ENCODE measurements at places on chromosomes 4 and X.

- no peak for DNase-seq
Measured at GRCh38 chrX:129493643-129494042, 29.6 kb downstream of the SMARCA1 start.

- no peak for DNase-seq
Measured at GRCh38 chrX:9626379-9626778, 139.3 kb downstream of the GPR143 start.

DNA sequence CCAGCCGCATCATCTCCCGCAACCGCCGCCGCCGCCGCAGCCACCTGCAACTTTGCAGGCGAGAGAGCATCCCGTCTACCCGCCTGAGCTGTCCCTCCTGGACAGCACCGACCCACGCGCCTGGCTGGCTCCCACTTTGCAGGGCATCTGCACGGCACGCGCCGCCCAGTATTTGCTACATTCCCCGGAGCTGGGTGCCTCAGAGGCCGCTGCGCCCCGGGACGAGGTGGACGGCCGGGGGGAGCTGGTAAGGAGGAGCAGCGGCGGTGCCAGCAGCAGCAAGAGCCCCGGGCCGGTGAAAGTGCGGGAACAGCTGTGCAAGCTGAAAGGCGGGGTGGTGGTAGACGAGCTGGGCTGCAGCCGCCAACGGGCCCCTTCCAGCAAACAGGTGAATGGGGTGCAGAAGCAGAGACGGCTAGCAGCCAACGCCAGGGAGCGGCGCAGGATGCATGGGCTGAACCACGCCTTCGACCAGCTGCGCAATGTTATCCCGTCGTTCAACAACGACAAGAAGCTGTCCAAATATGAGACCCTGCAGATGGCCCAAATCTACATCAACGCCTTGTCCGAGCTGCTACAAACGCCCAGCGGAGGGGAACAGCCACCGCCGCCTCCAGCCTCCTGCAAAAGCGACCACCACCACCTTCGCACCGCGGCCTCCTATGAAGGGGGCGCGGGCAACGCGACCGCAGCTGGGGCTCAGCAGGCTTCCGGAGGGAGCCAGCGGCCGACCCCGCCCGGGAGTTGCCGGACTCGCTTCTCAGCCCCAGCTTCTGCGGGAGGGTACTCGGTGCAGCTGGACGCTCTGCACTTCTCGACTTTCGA lies 654 bp downstream of the ATOH1 start:
- DNase-seq, result no peak

- DNase-seq, result no peak
Measured at GRCh38 chr4:143384381-143384994, 47.8 kb downstream of the GAB1 start.

GRCh38 chrX:66015900-66016689 lies 23.8 kb downstream of the VSIG4 start:
- DNase-seq, result no peak

DNA sequence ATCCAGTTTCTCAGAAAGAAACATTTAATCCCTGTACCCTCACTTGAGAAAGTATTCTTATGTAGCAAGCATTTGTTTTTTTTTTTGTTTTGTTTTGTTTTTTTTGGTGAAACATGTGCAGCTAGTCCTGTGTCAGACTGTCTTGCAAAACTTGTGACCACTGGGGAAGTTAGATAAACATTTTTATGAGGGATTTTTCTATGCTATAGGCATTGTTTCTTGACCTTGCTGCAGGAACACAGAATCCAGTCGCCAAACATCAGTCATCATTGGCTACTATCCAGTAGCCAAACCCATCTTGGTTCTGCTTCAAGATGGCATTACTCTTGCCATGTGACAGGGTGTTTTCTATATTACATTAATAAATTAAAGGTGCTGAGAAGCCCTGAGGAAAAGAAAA lies 7.7 kb upstream of the MAPK10 start:
- no peak for DNase-seq

GRCh38 chrX:136941396-136942337 lies 61.1 kb upstream of the RBMX start:
- DNase-seq, result no peak

DNA sequence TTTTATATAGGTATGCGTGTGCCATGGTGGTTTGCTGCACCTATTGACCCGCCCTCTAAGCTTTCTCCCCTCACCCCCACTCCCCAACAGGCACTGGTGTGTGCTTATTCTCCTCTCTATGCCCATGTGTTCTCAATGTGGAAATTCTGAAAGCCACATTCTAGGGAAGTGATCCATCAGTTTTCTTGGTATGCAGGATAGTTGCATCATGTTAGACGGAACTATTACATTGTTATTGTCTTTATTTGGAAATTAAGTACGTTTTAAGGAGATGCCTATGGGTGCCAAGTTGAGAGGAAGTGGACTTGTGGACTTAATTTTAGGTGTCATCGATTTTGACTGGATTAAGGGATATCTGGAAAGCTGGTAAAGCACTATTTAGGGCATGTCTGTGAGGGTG lies 204.6 kb downstream of the RBM46 start:
- no peak for DNase-seq

GRCh38 chr4:14308229-14308651 lies 680.7 kb upstream of the BOD1L1 start:
- no peak for DNase-seq

- DNase-seq, result no peak
Measured at GRCh38 chr4:139555705-139556070, 331 bp downstream of the SETD7 start.

DNA sequence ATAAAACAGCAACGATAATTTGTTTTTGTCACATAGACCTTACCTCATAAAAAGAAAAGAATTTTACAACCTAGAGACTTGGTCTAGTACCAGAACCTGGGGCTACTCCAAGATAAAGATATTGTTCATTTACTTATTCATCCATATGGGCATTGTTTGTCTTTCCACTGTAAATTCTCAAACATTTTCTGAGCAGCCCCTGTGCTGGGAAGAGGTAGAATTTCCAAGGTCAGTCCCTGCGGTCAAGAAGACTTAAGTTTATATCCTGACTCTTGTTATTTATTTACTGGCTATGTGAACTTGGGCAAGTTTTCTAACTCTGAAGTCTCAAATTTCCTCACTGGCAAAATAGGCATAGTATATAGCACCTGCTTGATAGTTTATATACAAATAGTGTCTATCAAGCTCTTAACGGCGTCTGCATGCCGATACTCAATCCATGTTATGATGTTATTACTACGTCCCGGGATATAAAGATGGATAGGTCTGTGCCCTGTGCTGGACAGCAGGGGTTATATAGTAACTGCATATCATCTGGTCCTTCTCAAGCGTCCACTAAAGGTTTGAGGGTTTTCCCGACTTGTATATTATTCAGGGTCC lies 222.1 kb upstream of the TAPT1 start:
- no peak for DNase-seq

- no peak for DNase-seq
Measured at GRCh38 chr4:83885256-83886182, 349.6 kb downstream of the GPAT3 start.

DNA sequence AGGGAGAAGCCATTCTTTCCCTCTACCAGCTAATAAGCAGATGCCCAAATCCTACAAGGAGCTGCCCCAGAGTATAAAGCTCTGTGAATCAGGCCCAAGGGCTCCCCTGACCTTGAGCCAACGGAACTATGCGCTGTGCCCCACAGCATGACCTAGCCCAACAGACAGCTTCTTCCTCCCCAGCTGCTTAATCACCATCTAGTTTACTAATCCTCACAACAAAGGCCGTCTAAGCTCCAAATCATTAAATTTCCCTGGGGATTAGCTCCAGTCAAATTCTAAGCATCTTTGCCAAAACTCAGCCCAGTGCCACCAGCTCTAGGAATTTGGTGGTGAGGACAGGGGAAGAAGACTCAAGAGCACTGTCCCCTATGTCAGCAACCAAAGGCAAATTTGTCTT lies 113.1 kb downstream of the SHROOM4 start:
- DNase-seq, result no peak

DNA sequence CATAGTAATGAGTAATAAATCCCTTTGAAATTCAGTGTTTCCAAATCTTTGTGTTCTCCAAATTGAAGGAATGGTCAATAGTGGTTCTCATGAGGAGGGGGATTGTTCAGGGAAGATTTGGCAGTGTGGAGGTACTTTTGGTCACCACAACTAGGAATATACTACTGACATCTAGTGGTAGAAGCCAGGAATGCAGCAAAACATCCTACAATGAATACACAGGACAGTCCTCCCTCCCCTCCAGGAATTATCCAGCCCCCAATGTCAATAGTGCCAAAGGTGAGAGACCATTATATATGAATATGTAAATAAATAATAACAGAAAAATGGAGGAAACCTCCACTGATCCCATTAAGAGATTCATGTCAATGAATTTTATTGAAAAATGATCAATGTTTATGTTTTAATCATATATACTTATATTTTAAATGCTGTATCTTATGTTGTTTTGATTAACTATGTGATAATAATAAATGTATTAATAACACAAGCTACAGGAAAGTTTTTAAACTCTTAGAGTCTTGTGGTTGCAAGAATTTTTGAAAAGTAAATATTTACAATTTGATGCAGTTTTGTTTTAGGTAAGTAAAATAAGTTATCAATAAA lies 14.4 kb upstream of the FAM9A start:
- peak; percentile 20 for DNase-seq

- DNase-seq, result no peak
Measured at GRCh38 chr4:71287305-71287704, 51.5 kb upstream of the SLC4A4 start.

DNA sequence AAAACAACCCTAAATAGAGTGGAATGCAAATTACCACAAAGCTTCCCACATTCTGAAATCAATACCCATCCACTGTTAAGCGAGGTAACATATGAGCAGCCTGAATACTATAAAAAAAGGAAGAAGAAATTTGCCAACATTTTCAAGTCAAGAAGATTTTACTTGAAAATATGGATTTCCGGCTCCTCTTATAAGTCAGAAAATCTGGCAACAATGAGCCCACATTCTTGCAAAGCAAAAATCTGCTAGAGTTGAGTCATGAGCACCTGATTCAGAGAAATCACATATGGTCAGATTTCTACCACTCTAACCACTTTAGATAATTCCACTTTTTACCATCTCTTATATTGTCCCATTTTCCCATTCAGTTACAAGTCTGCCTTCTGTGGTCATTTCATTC lies 395.7 kb downstream of the DTHD1 start:
- DNase-seq, result no peak

DNA sequence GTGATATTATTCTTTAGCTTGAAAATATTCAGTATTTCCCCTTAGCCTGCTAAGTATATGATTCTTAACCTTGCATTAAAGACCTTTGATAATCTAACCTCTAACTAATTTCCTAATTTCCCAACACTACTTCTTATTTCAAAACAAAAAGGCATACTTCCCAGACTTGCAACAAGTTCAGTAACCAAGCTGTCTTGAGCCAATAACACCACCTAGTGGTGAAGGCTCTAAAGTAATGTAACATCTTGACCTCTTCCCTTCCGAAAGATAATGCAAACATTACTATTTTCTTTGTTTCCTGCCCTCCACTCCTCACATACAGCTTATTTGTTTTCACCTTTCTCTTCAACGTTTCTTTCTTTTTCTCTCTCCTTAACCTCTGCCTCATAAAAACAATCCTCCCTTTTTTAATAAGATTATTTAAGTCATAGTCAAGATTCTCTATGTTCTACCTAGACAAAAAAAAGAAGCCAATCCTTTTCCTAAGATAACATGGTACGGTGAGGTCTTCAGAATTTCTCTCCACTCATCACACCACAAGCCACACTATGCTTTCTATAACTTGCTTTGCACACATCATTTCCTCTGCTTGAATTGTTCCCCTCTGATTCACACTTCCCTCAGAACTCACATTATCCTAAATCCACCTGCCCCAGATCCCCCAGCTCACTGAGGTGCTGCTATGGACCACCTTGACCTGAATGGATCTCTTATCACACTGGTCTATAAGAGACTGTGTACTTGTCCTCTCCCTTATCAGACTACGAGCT lies 3.5 kb downstream of the FAT1 start:
- DNase-seq, result no peak

DNA sequence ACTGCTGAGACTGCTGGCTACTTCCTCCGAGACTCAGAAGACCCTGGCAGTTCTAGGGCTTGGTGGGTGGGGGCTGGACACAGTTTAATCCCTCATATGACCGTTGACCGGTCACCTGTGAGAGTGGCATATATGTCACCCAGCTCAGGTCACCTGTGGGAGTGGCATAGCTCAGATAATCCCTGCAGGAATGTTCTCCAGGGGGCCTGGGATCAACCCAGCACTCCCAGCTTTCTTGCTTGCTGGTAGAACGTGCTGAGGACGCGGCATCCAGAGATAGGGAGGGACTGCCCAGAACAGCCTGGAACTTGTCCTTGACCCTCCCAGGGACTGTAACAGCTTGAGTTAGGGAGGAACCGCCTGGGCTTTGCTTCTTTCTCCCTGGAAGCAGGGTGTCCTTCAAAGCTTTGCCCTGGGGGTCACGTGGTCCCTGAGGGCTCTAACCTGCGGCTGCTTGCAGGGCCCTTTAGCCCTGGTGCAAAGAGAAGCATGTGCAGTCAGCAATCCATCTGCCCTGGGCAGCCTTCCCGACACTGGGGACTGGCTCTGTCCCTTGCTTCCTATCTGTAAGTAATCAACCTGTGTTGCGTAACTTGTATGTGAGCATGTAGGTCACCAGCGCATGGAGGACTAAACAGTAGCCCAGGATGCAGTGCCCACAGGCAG lies 55.3 kb downstream of the ZFYVE28 start:
- no peak for DNase-seq

GRCh38 chr4:156946516-156947424 lies 24.8 kb downstream of the PDGFC start:
- DNase-seq, result no peak

DNA sequence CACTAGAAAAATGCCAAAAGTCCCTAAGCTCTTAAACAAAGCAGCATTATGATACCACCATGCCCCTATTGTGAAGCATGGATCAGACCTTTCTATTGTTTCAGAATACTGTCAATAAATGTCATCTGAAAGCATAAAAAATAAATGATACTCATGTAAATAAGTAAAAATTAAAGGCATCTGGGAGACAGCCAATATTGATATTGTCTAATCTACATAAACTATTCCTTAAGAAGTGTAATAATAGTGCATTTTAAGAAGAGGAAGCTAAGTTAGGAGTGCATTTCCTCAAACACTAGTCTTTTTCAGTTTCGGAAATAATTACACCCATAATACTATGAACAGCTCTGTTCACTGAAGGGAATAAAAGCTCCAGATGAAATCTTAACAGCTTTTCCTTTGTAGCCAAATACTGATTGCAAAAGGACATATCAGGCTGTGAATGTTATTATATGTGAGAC lies 181.6 kb downstream of the SPOCK3 start:
- DNase-seq, result no peak

DNA sequence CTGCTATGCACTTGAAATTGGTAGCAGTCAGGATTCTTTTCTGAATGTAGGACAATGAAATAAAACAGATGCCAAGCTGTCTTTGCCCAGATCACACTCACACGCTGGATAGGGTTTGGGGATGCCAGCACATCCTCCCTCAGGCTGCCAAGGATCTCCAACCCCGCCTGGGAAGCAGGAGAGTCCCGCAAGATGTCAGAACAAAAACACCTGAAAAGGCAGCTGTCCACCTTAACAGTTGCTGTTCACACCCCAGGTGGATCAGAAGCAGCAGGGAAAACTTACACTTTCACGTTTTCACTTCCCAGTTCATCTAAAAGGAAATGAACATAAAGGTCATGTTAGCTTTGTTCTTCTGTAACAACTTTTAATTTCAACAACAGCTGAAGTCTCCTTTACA lies 35.7 kb downstream of the TMEM154 start:
- no peak for DNase-seq

GRCh38 chrX:40947276-40947675 lies 138.0 kb upstream of the USP9X start:
- no peak for DNase-seq

- no peak for DNase-seq
Measured at GRCh38 chr4:24298911-24299310, 285.4 kb downstream of the DHX15 start.

GRCh38 chrX:71489540-71489939 lies 43.4 kb upstream of the OGT start:
- no peak for DNase-seq

- DNase-seq, result peak; percentile 36
Measured at GRCh38 chrX:77160301-77160700, 286.9 kb upstream of the FGF16 start.
